Immature natural killer cell (primary cell): ENCODE measurements at places on chromosomes 1 and 21. TPM values are rescaled to one million over a fixed set of nuclear protein-coding genes. Genes with fewer than 3 reads are reported as not detected.

DNA sequence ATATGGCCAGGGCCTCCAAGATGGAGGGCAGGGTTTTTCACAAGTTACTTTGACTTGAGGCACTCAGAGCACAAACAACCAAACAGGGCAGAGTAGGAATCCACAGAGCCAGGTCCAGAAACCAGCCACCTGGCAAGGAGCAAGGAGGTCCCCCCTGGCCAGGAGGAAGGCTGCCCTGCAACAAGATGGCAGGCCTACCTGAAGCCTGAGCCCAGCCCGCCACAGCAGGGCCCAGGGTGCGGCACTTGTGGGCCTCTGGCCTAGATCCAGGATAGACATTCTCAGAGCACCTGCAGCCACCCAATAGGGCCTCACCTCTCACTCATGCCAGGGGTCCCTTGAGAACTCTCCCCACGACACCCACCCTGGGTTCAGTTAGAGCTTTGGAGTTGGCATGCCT lies 11.5 kb downstream of the SH3BGRL3 start:
- DNase-seq: no peak

Gene TEKT2
- polyA plus RNA-seq: not detected

DNA sequence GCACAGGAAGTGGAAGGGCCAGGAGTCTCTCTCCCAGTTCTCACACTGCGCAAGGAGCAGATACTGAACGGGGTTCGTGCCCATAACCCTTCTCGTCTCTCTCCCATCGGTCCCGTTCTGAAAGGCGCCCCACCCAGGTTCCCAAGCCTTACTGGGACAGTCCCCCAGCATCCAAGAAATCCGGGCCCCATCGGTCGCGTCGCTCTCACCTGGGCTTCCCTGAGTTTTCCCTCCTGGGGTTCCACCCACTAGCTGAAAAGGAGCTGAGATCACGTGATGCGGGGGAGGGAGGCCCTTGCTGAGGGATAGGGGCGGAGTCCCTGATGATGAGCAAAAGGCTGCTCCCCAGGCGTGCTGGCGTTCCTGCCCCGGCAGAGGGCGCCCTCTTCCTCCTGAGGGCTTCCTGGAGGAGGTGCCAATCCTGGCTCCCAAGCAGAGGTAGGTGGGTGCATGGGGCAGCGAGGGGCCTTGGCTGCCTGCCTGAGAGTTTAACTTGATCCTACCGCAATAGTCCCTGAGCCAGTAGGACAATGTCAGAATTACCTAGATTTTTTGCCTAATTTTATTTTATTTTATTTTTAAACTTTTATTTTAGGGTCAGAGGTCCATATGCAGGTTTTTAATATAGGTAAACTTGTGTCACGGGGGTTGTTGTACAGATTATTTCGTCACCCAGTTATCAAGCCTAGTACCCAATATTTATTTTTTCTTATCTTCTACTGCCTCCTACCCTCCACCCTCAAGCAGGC lies at the start of gene SPOCD1:
Gene SPOCD1, minus strand, starts transcription at position 271 of the 749 bp plus-strand sequence. CDS start 689 bp downstream, outside the sequence.
- peak; percentile 76 for DNase-seq

DNA sequence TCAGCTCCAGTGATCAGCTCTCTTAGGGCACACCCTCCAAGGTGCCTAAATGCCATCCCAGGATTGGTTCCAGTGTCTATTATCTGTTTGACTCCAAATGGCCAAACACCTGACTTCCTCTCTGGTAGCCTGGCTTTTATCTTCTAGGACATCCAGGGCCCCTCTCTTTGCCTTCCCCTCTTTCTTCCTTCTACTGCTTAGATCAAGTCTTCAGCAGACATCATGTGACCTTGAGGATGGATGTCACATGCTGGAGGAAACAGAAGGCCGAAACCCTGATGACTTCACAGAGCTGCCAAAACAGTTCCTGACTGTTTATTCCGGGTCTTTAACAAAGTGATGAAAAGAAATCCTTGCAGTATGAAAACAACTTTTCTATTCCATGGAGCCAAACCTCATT lies 24.4 kb upstream of the WDR26 start:
- DNase-seq: no peak

DNA sequence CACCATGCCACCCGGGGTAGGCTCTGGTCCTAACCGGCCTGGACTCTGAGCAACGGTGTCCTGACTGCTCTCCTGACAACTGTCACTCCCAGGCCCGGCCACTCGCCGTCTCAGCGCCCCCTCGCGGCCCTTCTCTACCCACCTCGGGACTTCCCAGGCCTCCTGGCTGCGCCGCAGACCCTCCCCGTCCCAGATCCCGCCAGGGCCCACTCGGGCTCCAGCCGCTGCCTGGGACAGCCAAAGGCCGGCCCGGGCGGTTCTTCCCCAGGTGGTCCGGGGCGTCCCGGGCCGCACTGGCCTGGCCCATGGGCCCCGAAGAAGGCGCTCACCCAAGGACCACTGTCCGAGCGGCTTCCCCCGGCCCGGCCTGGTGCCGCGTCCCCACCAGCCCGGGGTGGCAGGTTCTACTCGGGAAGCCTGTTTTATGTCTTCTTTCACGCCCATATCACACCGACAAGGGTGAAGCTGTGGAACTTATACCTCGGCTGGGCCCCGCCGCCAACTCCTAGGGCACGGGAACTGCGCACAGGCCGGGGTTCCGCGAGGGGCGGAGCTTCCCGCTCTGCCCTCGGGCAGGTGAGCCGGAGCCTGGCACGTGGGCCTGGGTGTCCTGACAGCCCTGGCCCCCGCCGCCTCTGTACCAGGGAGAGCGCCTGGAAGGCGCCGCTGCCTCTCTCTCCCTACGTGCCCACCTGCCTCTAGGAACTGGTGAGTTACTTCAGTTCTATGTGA lies 138.3 kb downstream of the TTLL7 start:
- peak; percentile 40 for DNase-seq

Gene ITGB2
- 1,416 TPM for polyA plus RNA-seq

DNA sequence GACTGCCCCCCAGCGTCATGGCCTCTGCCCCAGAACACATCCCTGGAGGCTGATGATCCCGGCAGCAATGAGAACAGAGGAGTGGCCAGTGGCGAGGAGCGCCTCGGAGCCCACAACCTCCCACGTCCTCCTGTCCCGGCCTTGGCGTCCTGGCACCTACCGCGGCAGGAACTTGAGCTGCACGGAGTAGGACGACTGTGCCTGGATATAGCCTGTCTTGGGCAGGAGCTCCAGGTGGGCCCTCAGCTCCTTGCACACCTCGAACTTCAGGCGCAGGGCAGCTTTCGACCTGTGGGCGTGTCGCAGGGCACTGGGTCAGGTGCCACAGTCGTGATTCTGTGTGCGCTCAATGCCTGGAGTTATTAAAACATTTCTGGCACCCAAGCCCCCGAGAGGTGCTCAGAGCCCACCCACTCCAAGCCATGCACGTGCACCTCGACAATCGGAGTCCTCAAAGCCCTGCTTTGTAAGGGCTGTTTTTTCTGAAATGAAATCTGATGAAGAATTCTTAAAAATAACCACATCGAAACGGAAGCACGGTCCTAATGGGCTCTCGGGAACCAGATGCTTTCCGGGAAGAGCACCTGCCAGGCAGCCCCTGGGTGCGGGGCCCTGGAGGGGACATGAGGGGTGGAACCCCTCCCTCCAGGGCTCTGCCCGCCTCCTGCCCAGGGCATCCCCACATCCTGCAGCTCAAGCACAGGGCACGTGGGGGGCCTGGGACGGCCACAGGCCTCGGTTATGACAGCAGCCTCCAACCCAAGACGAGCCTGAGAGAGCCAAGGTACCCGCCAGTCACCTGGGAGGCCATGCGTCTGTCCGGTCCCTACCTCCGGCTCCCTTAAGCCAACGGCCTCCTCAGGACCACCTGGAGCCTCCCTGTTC lies 23.0 kb upstream of the TMEM52 start:
- no peak for DNase-seq

Gene OVAAL
- not detected for polyA plus RNA-seq

DNA sequence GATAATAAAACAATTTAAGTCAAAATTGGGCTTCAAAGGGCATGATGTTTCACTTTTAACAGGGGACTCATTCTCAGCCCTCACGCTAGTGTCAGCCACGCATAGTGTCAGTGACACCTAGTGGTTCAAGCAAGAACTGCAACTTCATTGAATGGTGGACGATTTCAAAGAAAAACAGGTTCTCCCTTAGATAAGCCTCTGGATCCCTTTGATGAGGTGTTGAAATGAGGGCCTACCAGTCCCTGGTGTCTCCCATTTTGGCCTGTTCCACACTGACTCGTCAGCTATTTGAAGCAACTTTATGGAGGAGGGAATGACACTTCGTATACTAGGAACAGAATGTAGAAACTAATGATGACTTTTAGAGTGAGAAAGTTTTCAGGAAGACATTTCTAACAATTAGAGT lies 56.2 kb downstream of the FCRL5 start:
- peak; percentile 42 for DNase-seq

GRCh38 chr21:16578912-16579311 lies 849.1 kb downstream of the USP25 start:
- no peak for DNase-seq

DNA sequence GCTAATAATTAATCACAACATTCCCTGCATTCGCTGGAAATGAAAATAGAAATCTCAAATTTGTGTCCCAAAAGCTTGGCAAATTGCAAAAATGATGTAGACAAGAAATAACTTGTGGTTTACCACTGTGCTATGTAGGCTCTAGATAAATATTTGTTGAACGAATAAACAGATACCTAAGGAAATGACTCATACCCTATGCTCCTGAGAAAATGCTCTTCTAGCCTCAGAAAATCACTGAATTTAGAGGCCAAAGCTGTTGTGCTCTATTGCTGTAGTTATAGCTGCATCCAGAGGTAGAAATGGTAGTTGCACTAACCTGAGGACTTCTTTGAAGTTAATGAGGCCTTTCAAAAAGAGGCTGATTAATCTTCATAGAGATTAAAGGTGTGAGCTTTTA lies 142.0 kb upstream of the ZNHIT6 start:
- DNase-seq: no peak

- no peak for DNase-seq
Measured at GRCh38 chr1:37519613-37520012, 5.0 kb upstream of the MEAF6 start.

DNA sequence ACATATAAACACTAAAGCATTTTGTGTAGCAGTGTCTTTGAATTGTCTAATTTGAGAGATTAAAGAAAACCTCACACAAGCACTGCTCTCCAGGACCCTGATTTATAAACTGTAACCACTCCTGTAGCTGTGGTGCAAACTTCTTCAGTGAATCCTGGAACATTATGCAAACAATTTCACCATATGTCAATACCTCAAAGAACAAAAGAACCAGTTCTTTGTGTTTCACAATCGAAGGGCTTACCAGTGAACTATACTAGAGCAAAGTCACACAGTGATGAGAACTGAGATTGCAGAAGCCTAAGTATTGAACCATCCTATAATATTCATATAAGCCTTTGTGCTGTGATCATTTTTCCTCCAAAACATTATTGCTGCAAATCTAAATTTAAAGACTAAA lies 21.5 kb downstream of the DPH5 start:
- no peak for DNase-seq

Gene GRIK1
- not detected for polyA plus RNA-seq

Gene DENND2C
- 0.54 TPM for polyA plus RNA-seq

Gene GJB5
- not detected for polyA plus RNA-seq

GRCh38 chr1:78627321-78627720 lies 7.1 kb downstream of the IFI44L start:
- DNase-seq: no peak

- no peak for DNase-seq
Measured at GRCh38 chr1:226526801-226527595, 21.6 kb upstream of the STUM start.

DNA sequence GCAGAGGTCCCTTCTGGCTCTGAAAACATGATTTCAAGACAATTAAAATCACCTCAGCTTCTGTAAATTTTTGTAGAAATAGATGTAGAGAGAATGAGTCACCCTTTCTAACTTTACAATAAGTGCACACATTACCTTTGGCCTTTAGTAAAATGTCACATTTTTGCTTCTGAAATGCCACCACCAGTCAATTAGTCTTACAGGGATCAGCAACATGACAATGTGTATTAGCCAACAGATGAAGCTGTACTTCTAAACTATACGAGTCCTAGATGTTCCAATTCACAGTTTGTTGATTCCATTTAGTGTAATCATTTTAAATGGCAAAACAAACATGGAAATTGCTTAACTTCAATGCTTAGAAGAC lies 23.1 kb downstream of the C21orf91 start:
- no peak for DNase-seq

DNA sequence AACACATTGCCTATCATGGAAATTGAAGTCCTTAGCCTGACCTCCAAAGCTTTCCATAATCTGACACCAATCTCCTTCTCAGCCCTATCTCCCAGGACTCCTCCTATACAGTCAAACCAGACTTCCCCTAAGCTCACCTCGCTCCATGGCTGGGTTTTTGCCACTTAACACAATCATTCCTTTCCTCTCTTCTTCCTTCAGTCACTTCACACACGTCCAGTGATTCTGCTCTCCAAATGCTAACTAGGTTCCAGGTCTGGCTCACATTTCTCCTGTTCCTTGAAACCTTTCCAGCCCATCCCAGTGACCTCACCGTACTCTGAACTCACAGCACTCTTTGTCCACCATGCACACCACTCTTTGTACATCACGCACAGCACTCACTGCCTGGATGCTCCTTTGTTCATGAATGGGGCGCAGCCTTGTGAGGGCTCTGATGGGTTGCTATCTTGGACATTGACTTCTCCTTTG lies 98.4 kb downstream of the GLUL start:
- no peak for DNase-seq

DNA sequence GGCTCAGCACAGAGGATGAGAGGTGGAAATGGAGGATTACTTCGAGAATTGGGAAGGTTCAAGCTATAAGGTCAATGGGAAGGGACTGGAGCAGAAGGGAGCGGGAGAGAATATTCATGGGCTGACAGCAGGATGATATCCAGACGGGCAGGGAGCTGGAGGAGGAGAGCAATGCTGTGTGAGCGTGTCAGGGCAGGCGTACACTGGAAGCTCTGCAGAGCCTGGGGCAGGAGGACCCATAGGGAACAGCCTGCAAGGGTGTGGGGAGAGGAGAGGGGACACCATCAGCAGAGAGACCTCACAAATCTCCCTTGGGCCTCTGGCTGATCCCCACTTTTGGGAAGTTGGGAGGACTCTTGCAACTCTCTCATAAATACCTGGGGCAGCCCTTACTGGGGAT lies 13.7 kb downstream of the CSF1 start:
- no peak for DNase-seq

DNA sequence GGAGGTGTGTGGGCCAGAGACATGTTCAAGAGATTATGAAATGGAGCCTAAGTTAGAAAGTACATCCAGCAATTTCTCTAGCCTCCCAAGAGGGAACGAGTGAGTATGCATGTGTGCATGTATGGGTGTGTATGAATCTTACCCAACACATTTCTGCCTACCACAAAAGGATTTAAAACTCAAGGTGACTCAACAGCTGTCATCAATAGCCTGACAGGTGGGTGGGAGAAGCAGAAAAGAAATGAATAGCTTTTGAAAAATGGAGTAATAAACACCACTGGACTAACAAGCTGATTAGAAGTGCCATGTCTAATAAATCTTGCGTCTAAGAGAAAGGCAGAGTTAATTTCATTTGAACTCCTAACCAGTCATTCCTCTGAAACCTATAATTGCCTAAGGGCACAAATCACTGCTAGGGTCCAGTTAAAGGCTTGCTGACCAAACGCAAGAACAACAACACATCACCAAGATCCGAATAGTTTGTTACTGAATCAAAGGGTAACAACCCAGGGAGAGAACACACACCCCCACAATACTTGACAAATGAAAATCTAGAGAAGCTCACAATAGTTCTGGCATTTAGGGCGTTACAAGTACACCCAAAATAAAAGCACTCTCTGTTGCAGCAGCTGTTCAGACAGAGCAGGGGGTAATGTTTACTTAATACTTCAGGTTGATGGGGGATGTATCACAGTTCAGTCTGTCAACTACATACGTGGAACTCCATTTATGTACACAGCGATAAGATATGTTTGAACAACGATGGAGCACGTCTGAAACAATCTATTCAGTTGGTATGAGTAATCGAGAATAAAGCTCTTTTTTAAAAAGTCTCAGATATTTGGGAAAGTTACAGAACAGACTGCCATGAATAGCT lies 1.4 kb downstream of the KIAA0319L start:
- no peak for DNase-seq
